Stimulated activated CD8-positive, alpha-beta memory T cell treated with anti-CD3 and anti-CD28 coated beads, Interleukin-4, amount 100 ng/mL, for 4 hours (primary cell): ENCODE measurements at places on chromosomes 1 and 21.

- no peak for DNase-seq
These were observed 167.7 kb downstream of the ZSCAN20 start for GRCh38 chr1:33640114-33640660.

DNA sequence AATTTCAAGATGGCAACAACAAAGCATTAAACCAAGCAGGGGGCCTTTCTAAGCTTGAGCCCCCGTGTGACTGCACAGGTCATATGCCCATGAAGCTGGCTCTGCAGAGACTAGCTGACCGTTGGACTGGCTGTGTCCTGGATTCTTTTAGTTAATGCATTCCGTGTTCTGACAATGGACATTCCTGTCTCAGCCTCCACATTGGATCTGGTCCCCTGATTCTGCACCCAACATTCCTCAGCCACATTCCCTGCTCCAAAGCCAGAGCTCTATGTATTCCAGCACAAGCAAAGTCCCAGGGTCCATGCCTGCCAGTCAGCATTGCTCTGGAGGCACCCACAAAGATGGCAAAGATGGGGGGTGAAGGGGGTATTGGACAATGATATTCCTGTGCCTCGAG is 5.1 kb upstream of the NAV1 start:
- no peak for DNase-seq

DNA sequence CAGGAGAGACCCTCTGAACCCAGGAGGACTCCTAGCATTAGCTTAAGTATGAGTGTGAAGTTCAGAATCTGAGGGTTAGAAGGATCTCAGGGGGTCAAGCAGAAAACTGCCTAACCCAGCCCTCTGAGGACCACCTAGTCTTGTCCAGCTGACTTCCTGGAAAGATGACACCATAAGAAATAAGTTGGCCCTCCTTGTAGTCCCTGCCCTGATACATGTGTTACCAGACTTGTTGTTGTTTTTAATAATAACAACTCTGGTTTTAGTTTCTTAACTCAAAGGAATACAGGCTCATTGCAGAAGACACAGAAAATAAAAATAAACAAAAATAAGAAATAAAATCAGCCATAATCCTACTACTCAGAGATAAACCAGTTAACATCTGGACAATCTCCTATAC is 21.8 kb upstream of the SARS1 start:
- DNase-seq: no peak

DNA sequence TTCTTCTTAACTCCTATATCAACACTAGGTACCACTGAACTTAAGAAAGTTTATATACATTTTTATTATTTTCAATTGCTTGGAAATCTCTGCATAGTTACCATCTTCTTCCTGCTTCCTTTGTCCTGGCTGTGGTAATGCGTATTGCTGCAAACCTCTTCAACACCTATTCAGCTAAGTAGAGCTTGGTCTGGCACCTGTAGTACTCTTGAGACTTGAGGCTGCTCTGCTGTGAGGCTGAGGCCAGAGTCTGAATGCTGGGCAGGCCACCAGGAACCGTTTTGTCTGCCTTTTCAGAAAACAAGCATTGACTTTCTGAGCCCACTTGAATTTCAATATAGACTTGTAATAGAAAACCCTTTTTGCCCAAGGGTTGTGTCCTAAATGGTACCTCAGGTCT is 52.0 kb upstream of the RGS2 start:
- no peak for DNase-seq

DNA sequence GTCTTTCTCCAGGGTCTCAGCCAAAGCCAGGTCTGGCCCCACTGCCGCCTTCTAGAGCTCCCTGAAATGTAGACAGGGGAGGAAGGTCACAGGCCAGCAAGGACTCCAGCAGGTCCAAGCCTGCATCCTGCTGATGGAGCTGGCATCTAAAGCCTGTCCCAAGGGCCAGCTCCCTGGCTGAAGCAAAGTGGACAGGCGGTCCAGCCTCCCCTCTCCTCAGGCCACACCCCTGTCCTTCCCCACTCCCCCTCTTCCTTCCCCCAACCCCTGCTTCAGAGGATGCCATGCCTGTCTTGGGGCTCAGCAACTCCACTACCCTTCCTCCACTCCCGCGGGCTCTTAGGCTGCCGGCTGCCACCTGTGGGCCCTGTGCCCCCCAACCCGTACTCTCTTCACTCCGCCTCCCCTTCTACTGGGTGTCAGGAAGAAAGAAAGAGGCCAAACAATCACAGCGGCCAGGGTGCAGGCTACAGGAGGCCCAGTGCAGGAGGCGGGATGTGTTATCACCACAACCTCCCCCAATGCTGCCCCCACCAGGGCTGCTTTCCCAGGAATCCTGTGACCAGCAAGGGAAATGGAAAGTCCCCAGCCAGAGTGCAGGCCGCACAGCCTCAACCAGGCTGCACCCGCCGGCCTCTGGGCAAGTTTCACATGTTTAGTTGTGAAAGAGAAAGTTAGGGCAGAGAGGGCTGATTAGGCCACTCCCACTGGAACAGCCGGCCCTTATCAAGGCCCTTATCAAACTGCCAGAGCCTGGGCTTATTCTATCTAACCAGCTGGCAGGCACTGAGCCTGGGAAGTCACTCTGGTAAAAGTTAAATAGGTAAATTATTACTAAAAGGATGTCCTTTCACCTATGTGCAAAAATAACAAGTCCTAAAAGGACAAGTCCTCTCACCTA is 34.1 kb downstream of the ACOT7 start:
- peak; percentile 31 for DNase-seq

- peak; percentile 60 for DNase-seq
These were observed 898 bp downstream of the MFSD2A start for GRCh38 chr1:39955547-39956539.

DNA sequence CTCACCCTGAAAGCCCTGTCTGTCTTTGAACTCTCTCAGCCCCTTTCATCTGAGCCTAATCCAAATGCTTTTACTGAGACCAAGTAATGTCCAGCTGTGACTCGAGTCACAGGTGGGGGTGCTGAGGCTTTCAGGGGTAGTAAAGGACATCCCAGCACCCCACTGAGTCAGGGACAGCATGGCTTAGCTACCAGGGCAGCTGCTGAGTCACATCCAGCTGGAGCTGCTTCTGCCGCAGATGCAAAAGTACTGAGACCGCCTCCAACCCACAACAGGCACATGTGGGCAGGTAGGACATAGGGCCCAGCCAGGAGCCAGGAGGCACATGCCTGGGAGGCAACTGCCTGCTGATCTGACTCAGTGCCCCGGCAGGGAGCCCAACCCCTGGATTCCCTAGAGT is 6.7 kb upstream of the VSIG8 start:
- no peak for DNase-seq

DNA sequence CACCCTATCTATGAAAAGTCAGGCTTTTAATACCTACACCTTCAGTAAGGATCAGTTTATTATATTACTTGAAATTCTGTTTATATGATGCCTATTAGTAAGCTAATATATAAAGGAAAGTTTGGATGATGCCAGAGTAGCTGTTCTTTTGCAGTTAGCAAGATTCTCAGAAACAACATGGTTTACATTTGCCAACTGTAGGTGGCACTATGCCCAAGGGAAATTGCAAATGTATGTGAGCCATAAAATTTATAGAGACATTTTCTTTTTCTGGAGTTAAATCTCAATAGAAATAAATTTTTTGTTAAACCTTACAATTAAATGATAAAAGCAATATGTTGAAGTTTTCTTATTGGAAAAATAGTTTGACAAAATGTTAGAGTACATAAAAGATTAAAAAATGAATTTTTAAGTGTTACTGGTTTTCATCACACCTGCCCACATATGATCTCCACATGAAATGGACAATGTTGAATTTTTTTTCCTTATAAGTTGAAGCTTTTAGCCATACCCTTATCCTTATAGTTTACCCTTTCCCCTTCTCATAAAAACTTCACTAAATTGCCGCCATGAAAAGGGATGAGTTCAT is 32.1 kb upstream of the EPHX4 start:
- DNase-seq: no peak

GRCh38 chr1:208105756-208106155 is 138.4 kb downstream of the PLXNA2 start:
- no peak for DNase-seq

- DNase-seq: no peak
These were observed 11.8 kb upstream of the DENND1B start for GRCh38 chr1:197787056-197787455.

GRCh38 chr1:112418099-112418892 is 22.3 kb downstream of the CTTNBP2NL start:
- no peak for DNase-seq

- no peak for DNase-seq
These were observed 5.7 kb downstream of the LGR6 start for GRCh38 chr1:202199040-202199889.

DNA sequence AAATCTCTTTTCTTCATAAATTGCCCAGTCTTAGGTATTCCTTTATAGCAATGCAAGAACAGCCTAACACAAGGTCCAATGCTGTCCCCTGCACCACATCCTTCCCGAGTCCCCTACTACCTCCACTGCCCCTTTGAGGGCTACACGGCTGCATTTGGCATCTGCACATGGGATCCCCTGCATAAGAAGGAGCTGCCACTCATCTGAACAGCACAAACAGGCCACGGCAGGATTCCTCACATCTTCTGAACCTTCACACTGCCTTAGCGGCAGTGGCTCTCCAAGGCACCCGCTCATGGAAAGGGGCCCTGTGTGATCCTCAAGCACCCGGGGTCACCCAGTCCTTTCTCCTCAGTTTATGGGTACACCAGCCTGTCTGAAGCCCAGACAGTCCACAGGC is 29.2 kb upstream of the BACE2 start:
- no peak for DNase-seq

DNA sequence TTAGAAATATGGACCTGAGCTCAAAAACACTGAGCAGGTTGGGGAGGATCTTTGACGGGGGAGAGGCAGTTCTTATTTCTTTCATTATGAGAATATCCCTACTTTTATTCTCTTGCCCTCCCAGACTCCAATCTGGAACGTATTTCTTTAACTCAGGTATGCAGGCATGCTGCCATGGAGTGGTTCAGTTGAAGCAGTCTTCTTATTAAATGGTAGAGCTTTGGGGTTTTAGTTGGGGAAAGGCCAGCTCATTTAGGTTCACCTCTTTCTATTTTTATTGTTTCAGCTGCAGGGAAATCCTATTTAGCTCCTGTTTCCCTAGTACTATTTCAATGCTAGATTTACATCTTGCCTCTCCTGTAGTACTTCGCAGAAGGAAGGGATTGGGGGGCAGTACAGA is 198.9 kb downstream of the TTLL7 start:
- no peak for DNase-seq

DNA sequence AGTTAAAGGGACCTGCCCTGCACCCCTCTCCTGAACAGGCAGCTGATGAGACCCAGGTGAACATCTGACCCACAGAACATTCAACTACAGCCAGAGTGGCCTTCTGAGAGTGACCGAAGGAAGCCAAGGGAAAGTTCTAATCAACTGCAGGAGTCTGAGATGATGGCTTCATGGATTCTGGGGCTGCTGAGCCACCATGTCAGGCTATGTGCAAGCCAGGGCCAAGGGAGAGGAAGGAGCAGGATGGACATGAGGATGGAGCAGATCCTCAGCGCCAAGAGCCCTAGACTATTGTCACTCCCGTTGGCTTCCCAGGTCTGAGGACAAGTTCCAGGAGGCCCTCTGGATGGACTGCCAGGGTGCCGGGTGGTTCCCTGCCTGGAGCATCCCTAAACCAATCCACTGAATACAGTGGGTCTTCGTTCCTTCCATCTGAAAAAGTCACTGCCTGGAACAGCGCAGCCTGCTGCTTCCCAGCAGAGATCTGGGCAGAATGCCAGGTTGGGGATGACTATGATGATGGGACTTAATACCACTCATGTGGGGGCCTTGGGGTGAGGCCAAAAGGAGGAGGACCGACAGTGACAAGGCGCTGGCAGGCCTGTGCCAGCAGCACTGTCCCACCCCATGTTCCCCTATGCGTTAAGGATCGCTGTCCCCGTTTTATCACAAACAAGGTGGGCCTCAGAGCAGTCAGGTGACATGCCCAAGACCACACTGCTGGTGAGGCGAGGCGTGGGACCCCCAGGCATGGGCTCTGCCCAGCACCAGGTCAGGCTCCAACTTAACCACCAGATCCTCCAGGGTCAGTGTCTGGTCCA is 19.8 kb downstream of the SPOCD1 start:
- no peak for DNase-seq

DNA sequence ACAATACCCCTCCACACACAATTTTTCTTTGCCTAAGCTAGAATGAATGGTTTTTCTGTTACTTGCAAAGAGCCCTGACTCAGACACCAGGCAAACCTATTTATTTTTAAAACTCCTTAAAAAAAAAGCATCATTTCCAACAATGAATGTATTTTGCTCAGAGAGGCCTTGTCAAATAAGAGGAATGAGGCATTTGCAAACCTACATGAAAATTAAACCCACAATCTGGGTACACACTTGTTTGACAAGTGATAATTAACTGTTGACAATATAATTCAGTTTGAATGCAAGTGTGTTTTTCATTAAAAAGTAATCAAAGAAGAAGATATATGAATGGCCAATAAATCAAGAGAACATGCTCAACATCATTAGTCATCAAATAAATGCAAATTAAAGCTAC is 339.5 kb downstream of the PTPRU start:
- DNase-seq: no peak

DNA sequence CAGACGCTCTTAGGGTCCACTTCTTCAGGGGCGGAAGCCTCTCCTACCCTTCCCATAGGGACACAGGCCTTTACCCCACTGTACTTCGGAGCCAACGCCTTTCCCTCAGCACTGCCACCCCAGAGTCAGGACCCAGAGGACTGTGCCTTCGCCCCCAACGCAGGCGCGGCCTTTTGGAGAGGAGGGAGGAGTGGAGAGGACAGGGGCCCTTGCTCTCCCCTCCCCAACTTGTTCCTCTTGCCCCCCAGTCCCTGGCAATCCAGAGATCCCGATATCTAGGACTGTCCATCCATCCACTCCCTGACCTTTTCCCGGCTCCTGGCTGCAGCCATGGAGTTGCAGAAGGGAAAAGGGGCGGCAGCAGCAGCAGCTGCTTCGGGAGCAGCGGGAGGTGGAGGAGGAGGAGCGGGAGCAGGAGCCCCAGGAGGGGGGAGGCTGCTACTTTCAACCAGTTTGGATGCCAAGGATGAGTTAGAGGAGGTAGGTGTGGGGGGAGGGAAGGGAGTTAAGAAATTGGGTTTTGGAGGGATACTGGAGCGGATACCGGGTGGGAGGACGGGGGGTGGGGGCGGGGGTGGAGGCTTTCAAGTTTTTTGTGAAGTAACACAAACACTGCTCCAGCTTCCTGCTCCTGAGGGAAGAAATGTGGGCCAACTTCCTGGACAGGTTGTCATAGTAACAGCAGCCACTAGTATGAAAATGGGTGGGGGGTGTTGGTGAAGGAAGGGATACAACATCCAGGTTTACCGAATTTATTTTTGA is 636 bp downstream of the INTS3 start:
- DNase-seq: no peak

- no peak for DNase-seq
These were observed 297.3 kb upstream of the USP24 start for GRCh38 chr1:55512466-55512865.
